Naive thymus-derived CD8-positive, alpha-beta T cell (primary cell): ENCODE measurements at places on chromosomes 7 and 10. TPM values are rescaled to one million over a fixed set of nuclear protein-coding genes. Genes with fewer than 3 reads are reported as not detected.

Gene VSTM4
- not detected for total RNA-seq

Gene ACTL6B
- total RNA-seq, result not detected

DNA sequence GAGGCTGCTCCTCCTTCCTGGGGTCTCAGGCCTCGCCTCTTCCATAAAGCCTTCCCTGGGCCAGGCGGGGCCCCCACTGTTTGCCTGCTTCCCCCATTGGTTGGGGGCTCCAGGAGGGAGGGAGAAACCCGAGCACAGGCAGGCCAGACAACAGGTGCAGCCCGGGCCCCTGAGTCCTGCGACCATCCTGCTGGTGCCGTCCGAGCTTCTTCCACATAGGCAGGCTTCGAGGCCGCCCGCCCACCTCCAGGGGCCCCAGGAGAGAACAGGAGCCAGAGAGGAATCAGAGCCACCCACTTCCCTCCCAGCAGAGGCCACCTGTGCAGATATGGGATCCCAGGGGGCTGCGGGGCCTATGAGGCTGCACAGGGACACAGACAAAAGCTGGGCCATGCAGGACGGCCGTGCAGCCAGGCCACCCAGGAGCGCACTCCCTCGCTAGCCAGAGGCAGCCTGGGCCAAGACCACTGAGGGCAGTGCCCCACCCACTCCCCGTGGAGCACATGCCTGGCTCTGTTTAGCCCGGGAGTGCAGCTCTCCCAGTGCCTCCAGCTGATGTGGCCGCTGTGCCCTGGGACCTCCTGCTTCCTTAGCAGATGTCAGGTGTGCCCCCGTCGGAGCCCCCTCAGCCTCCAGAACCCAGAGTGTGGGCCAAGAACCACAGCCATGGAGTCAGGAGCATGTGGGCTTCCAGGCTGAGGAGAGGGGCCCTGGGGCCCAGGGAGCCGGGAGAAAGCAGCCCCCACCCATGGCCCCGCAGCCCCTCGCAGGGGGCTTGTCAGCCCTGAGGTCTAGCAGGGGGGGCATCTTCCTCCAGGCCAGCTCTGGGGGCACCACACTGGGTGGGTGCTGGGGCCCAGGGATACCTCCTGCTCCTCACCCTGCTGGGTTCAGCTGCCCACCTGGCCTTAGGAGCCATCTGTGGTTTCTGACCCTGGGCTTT lies 59.9 kb upstream of the INPP5A start:
- H3K27ac ChIP-seq, result no peak overlapping the region
- peaks cover 16% of the 10 kb centered on the region for H3K27me3 ChIP-seq
- no peak for DNase-seq
- H3K4me3 ChIP-seq, result no peak overlapping the region
- no peaks in the 10 kb centered on the region for H3K4me1 ChIP-seq

DNA sequence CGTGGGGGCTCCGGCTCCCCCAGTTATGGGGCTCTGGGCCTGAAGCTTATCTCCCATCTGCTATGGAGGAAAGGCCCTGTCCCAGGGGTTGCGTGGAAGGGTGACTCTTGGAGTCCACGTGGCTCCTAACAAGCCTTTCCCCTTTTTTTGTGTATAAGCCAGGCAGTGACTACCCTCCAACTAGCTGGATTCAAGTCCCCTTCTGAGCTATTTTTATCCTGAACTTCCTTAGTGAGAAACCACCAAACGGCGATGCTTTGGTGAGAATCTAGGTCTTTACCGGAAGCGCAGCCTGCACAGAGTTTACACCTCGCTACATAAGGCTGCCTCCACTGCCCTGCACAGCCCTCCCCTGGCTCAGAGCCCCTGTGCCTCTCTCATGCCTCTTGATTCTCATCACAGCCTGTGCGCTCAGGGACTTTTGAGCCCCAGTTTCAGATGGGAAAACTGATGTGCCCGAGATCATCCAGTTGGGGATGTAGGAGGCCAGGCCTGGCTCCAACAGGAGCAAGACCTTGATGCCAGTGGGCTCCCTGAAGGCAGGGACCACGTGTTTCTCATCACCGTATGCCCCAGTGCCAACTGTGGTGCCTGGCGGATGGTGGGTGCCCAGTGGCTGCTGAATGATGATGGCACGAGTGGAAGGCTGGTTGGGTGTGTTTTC lies 102.3 kb upstream of the PPIF start:
- H3K36me3 ChIP-seq, result no peaks in the 10 kb centered on the region
- H3K27ac ChIP-seq, result no peak overlapping the region
- H3K27me3 ChIP-seq, result no peaks in the 10 kb centered on the region

GRCh38 chr7:111312966-111313365 lies 222.0 kb downstream of the LRRN3 start:
- H3K36me3 ChIP-seq, result peaks cover 3% of the 10 kb centered on the region
- H3K27me3 ChIP-seq, result no peaks in the 10 kb centered on the region
- peaks cover 2% of the 10 kb centered on the region for H3K4me1 ChIP-seq
- DNase-seq, result no peak
- H3K4me3 ChIP-seq, result no peak overlapping the region

DNA sequence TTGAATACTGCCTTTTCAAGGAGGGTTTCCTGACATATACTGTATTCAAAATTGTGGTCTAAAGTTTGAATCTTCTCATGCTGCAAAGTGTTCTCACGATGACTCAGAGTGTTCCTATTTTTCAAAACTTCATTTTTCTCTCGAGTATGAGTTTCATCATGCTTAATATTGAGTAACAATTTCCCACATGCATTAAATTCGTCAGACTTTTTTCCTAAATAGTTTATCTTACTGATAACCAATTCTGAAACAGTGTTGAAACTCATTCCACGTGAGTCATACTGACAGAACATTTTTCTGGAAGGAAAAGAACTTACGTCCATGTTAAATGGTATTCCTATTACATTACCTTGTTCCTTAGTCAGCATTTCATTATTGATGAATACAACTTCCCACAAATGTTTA lies 44.1 kb downstream of the ZNF33B start:
- H3K36me3 ChIP-seq, result peaks cover 81% of the 10 kb centered on the region
- no peak overlapping the region for H3K4me3 ChIP-seq
- H3K4me1 ChIP-seq, result no peaks in the 10 kb centered on the region
- DNase-seq, result no peak

- no peaks in the 10 kb centered on the region for H3K4me1 ChIP-seq
- no peaks in the 10 kb centered on the region for H3K36me3 ChIP-seq
- H3K4me3 ChIP-seq, result no peak overlapping the region
- H3K27ac ChIP-seq, result no peak overlapping the region
- DNase-seq, result no peak
Observed at GRCh38 chr7:131618391-131618790, 62.0 kb upstream of the PODXL start.
